ENCODE measurements at places on chromosomes 1 and 21. TPM values are rescaled to one million over a fixed set of nuclear protein-coding genes. Genes with fewer than 3 reads are reported as not detected.

DNA sequence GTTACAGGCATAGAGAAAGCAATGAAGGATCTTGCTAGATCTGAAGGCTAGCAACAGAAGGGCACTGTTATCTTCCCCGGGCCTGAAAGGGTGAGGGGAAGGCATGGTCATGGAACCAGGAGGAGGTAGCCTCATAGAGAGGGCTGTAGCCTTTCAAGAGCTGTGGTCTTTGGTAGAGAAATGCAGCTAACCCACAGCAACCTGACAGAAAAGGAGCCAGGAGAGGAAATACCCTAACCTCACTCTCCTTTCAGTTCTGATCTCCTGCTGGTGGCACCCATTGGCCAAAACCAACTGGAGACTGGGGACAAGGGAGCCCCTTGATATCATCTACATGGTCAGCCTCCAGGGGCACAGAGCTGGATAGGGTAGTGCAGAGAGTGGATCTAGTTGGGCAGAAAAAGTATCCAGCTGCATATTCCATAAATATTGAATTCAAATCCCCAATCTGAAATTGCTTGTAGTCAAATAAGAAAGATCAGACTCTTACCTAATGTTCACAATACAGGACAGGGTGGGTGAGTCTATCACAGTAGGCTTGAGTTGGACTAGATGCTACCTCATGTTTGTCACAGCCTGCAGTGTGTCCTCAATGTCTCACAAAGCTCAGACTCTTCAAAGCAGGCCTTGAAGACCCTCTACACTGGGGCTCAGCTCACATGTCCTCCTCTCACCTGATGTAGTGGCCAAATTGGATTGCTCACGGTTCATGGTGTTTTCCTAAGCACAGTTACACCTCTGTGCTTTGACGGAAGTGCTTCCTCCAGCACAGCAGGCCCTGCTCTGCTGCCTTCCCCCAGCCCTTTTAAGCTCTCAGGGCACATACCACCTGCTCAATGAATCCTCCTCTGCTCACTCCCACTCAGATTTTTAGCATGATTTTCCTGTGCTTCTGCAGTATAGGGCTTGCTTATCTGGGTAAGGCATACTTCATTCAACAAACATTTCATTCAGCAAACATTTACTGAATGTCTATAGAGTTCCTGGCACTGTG, 74.1 kb upstream of the JUN start:
- no peaks in the 10 kb centered on the region for H3K36me3 ChIP-seq
- no peak for DNase-seq
- H3K4me3 ChIP-seq, result no peak overlapping the region
- H3K4me1 ChIP-seq, result peaks cover 5% of the 10 kb centered on the region
- no peak overlapping the region for H3K27ac ChIP-seq

GRCh38 chr1:156430866-156431265, 61.9 kb downstream of the RHBG start:
- H3K27me3 ChIP-seq, result peaks cover 100% of the 10 kb centered on the region
- H3K36me3 ChIP-seq, result no peaks in the 10 kb centered on the region
- H3K4me3 ChIP-seq, result no peak overlapping the region
- no peak overlapping the region for H3K27ac ChIP-seq
- peaks cover 40% of the 10 kb centered on the region for H3K4me1 ChIP-seq
- DNase-seq, result no peak

GRCh38 chr1:20893931-20894330, 106.8 kb upstream of the HP1BP3 start:
- H3K4me1 ChIP-seq, result peaks cover 12% of the 10 kb centered on the region
- no peaks in the 10 kb centered on the region for H3K27me3 ChIP-seq
- H3K27ac ChIP-seq, result no peak overlapping the region
- no peak for DNase-seq
- H3K36me3 ChIP-seq, result peaks cover 25% of the 10 kb centered on the region

DNA sequence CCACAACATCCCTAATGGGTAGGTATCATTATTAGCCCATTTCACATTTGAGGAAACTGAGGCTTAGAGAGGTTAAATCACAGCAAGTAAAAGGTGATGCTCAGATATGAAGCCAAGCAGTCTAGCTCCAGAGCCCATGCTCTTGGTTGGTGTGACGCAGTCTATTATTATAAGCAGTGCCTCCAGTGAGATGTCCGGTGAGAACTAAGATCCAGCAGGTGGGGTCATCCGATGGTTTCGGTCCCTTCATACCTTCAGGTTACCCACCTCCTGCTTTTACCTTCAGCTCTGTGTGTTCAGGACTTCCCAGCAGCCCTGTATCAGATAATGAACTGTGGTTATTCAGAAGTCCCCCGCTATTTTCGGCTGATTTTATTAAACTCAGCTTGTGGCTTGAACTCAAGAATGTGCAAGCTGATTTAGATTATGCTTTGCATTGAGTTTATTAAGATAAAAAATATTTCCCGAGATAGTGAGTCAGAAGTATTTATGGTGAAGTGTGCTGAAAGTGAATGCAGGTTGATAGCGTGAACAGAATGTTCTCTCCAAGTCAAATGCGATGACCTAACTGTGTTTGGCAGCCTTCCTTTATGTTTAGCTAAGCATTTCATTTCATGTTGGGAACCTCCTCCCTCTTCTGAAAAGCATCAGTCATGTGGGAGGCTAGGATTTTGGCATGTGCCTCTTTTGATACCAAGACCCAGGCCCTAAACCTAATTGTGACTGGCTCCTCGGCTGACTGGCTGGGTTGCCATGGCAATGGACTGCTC, 160.9 kb upstream of the UBE2U start:
- H3K36me3 ChIP-seq, result no peaks in the 10 kb centered on the region
- no peaks in the 10 kb centered on the region for H3K27me3 ChIP-seq
- H3K27ac ChIP-seq, result peak overlapping the region; percentile 25
- H3K4me1 ChIP-seq, result peaks cover 38% of the 10 kb centered on the region
- H3K4me3 ChIP-seq, result no peak overlapping the region

- H3K27me3 ChIP-seq, result no peaks in the 10 kb centered on the region
- H3K27ac ChIP-seq, result no peak overlapping the region
- no peak for DNase-seq
- H3K4me1 ChIP-seq, result peaks cover 32% of the 10 kb centered on the region
- H3K4me3 ChIP-seq, result no peak overlapping the region
These were observed 89.0 kb downstream of the PSMG1 start for GRCh38 chr21:39094087-39094780.

DNA sequence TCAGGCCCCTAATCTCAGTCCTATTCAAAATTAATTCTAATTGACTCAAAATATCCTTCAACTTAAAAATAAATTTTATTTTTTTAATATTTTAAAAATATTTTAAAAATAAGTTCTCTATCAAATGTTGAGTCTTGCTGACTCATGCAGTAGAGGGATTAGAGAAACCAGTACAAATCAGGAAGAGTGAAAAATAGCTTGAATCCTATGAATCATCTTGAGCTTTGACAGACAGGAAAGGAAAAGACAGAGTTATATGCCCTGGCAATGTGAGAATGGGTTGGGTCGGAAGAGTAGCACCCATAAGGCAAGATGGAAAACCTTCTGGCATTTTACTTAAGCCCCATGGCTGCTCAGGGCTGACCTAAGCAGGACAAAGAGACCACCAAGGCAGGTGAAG, 346.6 kb upstream of the RUNX1 start:
- DNase-seq, result no peak
- no peak overlapping the region for H3K27ac ChIP-seq

GRCh38 chr1:229209386-229209785, 61.5 kb upstream of the RAB4A start:
- H3K27ac ChIP-seq, result no peak overlapping the region
- no peak overlapping the region for H3K4me3 ChIP-seq
- no peaks in the 10 kb centered on the region for H3K27me3 ChIP-seq
- DNase-seq, result no peak
- H3K4me1 ChIP-seq, result peaks cover 17% of the 10 kb centered on the region

- DNase-seq, result no peak
- no peak overlapping the region for H3K27ac ChIP-seq
- no peaks in the 10 kb centered on the region for H3K36me3 ChIP-seq
- H3K4me1 ChIP-seq, result peaks cover 14% of the 10 kb centered on the region
These were observed 71.2 kb downstream of the LRRC40 start for GRCh38 chr1:70134148-70134547.

- H3K27ac ChIP-seq, result no peak overlapping the region
- DNase-seq, result no peak
- no peaks in the 10 kb centered on the region for H3K27me3 ChIP-seq
- H3K4me3 ChIP-seq, result no peak overlapping the region
- no peaks in the 10 kb centered on the region for H3K36me3 ChIP-seq
- peaks cover 11% of the 10 kb centered on the region for H3K4me1 ChIP-seq
These were observed 206.2 kb upstream of the RRP15 start for GRCh38 chr1:218078916-218079315.

GRCh38 chr1:195754874-195755273, 853.4 kb downstream of the KCNT2 start:
- H3K4me1 ChIP-seq, result no peaks in the 10 kb centered on the region
- no peaks in the 10 kb centered on the region for H3K36me3 ChIP-seq
- no peak overlapping the region for H3K27ac ChIP-seq
- H3K27me3 ChIP-seq, result no peaks in the 10 kb centered on the region
- H3K4me3 ChIP-seq, result no peak overlapping the region
- DNase-seq, result peak; percentile 0

DNA sequence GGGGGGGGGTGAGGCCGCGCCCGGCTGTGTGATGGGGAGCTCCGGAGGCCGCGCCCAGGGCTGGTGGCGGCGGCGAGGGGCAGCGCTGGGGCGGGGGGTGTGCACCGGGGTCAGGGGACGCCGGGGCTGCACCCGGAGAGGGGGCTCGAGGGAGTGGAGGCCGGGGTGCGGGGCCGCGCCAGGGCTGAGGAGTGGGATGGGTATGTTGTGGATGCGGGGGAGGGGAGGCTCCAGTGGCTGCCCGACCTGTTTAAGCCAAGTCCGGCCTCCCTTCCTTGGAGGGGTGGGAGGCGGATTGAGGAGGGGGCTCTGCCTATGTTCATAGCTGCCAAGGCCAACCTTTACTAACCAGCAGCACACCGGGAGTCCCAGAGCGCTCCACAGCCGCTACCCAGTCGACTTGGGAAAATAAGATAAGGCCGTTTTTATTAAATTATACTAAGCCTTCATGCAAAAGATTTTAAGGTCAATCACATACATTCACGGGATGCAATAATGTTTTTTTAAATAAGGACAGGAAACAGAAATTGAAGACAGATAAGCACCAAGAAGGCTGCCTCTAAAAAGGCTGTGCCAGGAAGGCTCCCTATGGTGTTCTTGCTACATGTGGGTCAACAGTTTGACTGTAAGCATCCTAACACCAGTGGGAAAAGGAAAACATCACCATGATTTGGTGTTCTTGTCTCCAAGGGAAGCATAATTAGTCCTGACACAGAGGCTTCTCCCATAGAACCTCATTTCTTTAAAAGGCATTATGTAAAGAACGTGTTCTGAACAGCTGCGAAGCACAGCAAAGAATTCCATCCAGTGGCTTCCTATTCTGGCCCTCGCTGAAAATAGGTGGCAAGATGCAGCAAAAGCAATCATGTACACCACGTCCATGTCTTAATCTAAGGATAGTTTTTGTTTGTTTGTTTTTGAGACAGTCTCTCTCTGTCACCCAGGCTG, 626 bp upstream of the HLCS start:
- H3K4me3 ChIP-seq, result peak overlapping the region; percentile 92
- DNase-seq, result peak; percentile 33
- peak overlapping the region; percentile 10 for H3K27ac ChIP-seq
- H3K36me3 ChIP-seq, result no peaks in the 10 kb centered on the region

DNA sequence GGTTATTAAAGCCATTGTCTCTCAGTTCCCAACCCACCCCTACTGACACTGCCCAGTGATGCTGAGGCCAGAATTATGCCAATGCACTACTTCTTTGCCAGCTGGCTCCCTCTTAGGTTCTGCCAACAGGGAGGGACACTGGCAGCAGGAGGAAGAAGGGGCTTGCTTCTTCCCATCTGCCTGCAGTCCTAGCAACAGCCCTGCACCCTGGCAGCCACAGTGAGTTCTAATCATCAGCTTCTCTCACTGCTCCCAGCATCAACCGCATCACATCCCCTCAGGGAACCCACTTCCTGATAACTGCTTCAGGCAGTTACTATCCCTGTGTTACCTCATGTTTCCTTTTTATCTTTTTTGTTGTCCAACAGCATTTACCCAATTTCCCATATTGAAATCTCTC, 86.2 kb downstream of the UBR4 start:
- H3K4me3 ChIP-seq, result no peak overlapping the region
- H3K27me3 ChIP-seq, result no peaks in the 10 kb centered on the region
- H3K36me3 ChIP-seq, result peaks cover 95% of the 10 kb centered on the region
- no peak overlapping the region for H3K27ac ChIP-seq
- no peak for DNase-seq

- H3K27ac ChIP-seq, result no peak within 1 kb of the TSS
- peaks cover 48% of the 10 kb centered on the region for H3K27me3 ChIP-seq
- peaks cover 18% of the 10 kb centered on the region for H3K4me1 ChIP-seq
- H3K36me3 ChIP-seq, result no peaks in the 10 kb centered on the region
- peak; percentile 31 for DNase-seq
These were observed at the start of gene GIPC2 for GRCh38 chr1:78045926-78046778. TSS of gene GIPC2 (plus strand) at chr1:78045966. CDS start at chr1:78046095, 129 bp downstream.

DNA sequence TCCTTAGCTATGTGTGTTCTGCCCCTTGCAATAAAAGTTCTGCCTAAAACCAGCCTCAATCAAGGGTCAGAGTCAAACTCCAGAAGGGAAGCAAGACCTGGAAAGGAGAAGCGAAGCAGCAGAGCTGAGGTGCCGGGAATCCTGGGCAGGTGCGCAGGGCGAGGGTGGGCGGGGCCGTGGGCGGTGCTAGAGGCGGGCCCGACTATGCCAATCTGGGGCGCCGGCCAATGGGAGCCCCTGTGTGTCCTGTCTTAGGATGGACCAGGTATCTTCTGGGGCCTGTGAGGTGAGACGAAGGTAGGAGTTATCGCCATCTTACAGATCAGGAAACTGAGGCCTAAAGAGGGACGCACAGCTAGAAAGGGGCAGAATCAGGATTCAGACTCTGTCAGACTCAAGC, 120.3 kb downstream of the PTPRU start:
- peaks cover 5% of the 10 kb centered on the region for H3K27me3 ChIP-seq
- no peak for DNase-seq
- H3K27ac ChIP-seq, result no peak overlapping the region
- H3K4me1 ChIP-seq, result peaks cover 9% of the 10 kb centered on the region

DNA sequence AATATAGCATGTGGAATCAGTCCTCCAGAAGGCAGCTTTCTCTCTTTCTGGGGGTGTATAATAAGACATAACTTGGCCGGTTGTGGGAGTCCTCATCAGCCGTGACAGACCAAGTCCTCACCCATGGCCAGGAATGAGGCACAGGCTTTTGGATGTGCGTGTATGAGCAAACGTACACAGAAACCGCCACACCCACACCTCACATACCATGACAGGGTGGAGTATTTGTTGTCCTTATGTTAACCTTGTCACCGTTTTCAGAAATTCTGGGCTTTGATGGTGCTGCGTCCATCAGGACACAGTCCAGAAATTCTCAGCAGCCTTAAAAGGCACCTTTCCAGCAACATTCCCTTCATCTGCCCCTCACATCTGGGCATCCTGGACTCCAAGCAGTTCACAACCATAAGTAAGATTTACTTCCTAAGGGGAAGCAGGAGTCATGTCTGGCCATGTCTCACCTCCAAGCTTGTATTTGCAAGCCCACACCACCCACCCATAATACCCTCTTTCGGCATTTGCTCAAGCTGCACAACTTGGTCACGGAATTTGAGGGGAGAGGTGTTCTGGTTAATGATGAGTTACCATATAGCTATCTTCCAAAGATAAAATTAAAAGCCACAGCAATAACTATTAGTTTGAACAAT, 12.4 kb downstream of the C1orf116 start:
- no peak for DNase-seq
- H3K4me1 ChIP-seq, result peaks cover 16% of the 10 kb centered on the region
- no peak overlapping the region for H3K27ac ChIP-seq

GRCh38 chr1:160623227-160623633, 23.6 kb downstream of the SLAMF1 start:
- H3K4me3 ChIP-seq, result no peak overlapping the region
- no peaks in the 10 kb centered on the region for H3K36me3 ChIP-seq
- H3K27ac ChIP-seq, result no peak overlapping the region
- H3K4me1 ChIP-seq, result no peaks in the 10 kb centered on the region
- DNase-seq, result no peak
- H3K27me3 ChIP-seq, result no peaks in the 10 kb centered on the region

Gene CCDC30
- 1.8 TPM for total RNA-seq

Gene LCE2B
- total RNA-seq, result not detected

Gene MAB21L3
- 3.1 TPM for total RNA-seq
